SJSA1 (cell line): ENCODE measurements at places on chromosomes 5 and 9. TPM values are rescaled to one million over a fixed set of nuclear protein-coding genes. Genes with fewer than 3 reads are reported as not detected.

Gene IFNA5
- not detected in 2 replicates for total RNA-seq

DNA sequence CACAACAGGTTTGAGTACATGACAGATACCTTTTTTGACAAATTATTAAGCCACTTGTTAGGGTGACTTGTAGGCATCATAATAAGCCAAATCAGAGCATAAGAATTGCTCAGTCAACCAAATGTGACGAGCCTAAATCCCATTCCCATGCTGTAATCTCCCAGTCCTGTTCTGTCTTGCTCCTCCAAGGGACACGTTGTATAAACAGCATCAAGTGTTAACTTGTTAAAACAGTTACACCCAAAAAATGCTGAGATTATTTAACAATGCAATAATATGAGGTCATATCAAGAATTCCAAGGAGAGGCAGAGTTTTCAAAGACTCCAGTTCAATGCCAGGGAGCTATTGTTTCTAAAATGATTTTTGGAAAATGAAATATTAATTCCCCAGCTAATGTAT, 76.2 kb downstream of the SH3TC2 start:
- peak; percentile 46 for DNase-seq

Gene OTP
- not detected in 2 replicates for total RNA-seq

DNA sequence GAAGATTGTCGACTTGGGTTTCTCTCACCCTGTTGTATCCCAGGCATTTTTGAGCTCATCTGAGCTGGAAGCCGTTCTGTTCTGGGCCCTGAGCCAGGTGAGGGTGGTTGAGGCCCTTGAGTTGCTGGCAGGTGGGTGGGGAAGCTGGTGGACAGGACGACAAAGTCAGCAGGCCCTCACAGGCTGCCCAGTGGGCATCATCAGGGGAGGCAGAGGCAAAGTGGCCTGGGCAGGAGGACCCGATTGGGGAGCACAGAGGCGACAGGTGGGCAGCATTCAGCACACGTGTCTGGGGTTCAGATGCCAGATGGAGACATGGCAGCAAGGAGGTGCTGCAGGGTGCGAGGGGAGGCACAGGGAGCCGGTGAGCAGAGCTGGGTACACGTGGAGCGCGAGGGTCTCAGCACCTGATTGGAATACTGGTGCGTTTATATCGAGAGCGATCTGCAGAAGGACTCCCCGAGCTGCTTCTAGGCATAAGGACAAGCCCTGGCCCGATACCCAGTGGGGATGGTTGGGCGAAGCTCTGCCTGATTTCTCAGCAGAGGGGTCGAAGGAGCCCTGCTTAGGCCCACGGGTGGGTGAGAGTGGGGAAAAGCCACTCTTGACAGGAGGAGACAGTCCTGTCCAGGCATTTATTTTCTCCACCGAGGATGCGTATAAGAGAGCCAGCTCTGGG, 49.0 kb upstream of the SUSD3 start:
- DNase-seq, result no peak

DNA sequence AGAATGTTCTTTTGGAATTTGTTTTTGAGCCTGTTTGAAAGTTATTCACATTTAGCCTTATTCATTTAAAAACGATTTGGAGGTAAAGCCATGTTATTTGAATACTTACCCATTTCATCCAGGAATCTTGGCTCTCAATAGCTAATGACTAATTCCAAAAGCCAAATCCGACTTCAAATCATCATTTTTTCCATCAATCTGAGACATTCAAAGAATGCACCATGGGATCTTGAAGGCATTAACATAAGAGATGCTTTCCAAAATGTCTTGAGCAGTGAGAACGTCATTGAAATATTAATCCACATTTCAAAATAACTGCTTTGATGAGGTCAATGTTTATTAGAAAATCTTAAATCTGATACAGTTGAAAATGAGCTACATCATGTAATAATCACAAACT, 617.0 kb upstream of the RORB start:
- no peak for DNase-seq

- DNase-seq, result no peak
Observed at GRCh38 chr5:5985332-5985731, 393.0 kb downstream of the MED10 start.

DNA sequence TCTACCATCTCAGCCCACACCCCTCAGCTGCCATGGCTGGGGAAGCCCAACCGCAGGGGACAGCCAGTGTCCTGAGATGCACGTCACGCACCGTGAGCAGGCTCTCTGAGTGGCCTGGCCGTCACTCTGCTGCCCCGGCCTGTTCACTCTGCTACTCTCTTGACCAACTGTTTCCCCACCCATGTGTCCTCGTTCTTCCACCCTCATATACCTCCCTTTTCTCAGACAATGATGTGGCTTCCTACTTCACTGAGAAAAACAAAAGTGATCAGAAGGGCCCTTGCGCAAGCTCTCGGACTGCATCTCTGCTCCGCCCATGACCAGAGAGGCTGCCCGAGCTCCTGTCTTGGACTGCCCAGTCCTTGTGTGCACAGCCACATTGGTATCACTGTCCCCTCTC, 47.6 kb downstream of the OTULIN start:
- no peak for DNase-seq

- no peak for DNase-seq
Observed at GRCh38 chr9:113600871-113601614, 137.5 kb downstream of the RGS3 start.

DNA sequence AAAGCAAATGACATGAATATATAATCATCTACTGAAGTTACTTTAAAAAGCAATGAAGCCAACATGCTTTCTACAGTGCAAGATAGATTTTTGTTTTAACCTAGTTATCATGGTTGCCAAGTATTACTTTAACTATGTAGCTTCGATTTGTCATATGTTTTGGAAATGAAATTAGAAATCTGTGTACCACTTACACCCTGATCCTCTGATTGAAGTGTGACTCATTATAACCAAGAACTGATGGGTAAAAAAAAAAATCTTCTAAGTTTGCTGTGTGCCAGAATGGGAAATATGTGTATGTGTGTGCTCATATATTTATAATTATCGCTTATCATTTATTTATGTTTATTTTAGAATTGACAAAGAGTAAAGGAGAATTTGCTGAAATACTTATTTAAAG, 9.1 kb upstream of the CDC42SE2 start:
- no peak for DNase-seq

DNA sequence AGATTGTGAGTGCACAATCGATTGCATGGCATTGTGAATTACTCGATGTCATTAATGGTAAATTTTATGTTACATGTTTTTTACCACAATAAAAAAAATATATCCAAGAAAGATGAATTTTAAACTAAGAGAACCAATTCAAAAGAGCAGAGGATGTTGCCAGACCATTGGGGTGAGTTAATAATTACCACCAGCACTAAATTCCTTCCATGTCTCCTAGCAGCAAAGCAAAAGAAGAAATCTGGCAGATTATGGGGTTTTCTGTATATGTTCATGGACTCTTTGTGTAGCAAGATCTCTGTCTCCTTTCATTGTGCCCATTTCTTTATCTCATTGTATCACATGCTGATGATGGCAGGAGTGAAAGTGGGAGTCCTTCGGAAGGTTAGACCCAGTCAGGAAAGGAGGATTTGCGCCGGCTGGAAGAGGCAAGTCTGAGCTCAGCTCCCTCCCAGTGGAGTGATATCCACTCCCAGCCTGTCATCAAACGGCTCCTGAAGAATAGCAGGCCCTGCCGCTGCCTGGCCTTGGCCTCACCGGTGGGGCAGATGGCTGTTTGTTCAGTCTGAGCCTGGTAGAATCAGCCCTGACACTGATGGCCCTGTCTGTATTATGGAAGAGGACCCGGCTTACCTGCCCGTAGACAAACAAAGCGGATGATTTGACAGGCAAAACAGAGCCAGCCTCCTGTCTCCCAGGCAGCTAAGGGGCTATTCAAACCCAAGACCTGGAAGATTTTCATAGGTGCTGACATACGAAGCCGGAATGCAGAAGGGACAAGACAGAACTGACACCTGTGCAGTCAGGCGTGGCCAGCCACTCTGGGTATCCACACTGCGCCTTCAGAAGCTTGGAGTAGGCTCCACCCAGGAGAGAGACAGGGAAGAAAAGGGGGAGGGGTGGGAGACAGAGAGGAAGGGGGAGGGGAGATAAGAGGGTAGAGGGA, 21.9 kb upstream of the FOXE1 start:
- no peak for DNase-seq

DNA sequence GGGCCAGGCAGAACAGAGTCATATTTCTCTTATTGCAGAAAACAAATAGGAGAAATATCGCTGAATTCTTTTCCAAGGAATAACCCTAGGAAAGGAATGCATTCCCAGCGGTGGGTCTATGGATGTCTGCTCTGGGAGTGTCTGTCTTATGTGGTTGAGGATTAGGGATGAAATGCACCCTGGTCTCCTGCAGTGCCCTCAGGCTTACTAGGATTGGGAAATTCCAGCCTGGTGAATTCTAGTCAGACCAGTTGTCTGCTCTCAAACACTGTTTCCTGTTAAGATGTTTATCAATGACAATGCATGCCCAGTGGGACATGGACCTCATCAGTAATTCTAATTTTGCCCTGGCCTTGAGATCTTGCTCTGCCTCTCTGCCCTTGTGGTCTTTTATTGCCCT, 136.1 kb upstream of the ELAVL2 start:
- DNase-seq, result no peak

Gene TRIP13
- total RNA-seq, result 108 TPM in 2 replicates

Gene ZNF367
- 45.4 and 55.5 TPM in 2 replicates for total RNA-seq

DNA sequence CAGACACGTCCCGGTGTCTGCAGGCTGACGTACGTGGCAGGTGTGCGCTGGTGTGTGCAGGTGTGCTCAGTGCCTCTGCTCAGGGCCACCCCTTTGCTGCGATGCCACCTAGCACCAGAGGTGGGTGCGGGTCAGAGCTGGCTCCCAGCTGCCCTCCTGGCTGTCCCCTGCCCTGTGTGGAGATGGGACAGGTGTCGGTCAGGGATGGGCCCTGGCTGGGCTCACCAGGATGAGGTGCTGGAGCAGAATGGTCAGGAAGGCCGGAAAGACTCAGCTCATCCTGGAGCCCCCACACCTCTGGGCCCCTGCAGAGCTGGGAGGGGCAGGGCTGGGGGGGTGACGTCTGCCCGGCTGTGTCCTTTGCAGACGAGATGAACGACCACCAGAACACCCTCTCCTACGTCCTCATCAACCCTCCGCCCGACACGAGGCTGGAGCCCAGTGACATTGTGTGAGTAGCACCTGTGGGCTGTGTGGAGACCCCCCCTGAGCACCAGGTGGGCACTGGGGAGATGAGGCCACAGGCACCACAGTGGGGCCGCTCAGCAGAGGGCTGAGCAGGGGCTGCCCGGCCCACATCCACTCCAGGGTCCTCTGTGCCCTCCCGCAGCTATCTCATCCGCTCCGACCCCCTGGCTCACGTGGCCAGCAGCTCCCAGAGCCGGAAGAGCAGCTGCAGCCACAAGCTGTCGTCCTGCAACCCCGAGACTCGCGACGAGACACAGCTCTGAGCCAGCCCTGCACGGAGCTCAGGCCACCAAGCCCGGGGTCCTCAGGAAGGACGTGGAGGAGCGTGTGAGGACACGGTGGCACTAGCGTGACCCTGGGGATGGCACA, 89.7 kb downstream of the KCNT1 start:
- no peak for DNase-seq

DNA sequence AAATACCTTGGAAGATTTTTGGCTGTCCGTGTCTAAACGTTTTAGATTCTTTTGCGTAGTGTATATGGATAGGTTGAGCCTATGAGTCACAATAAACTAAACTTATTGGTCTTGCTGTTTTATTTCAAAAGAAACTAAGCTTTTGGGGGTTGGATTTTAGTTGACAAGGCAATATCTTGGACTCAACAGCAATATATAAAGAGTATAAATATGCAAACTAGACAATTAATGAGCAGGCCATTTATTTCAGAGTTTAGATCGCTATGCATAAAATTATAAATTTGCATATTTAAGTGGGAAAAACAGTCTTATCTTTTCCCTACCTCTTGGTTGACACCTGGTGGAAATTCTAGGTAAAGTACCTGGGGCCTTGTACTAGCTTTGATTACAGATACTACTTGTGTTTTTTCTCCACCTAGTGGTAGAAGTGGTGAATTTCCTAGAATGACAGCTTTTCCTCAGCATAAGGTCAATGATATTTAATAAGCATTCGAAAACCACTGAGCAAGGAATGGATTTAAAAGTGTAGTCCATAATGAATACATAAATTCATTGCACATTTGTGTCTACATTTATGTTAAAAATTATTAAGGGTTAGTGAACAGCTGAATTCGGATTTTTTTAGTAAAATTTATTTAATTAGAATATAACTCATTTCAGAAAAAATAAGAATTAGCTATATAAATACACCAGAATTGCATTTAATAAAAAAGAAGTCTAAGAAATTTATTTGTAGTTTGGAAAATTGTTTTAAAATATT, 1.7 kb upstream of the ARRDC3 start:
- peak; percentile 48 for DNase-seq

Gene PCDHA1
- total RNA-seq, result not detected in 2 replicates
